Stimulated activated memory B cell treated with anti-CD40 and anti-IgM and Interleukin-4, amounts not matched to agents 10 μg/mL and 1 μg/mL and 100 μg/mL, for 72 hours (primary cell): ENCODE measurements at places on chromosomes 2 and 18.

GRCh38 chr2:2588777-2589176, 257.7 kb upstream of the MYT1L start:
- no peak for ATAC-seq

- no peak for ATAC-seq
Measured at GRCh38 chr2:168471163-168471475, 15.0 kb downstream of the CERS6 start.

GRCh38 chr2:216348756-216349308, 23.5 kb downstream of the MARCHF4 start:
- ATAC-seq, result no peak

DNA sequence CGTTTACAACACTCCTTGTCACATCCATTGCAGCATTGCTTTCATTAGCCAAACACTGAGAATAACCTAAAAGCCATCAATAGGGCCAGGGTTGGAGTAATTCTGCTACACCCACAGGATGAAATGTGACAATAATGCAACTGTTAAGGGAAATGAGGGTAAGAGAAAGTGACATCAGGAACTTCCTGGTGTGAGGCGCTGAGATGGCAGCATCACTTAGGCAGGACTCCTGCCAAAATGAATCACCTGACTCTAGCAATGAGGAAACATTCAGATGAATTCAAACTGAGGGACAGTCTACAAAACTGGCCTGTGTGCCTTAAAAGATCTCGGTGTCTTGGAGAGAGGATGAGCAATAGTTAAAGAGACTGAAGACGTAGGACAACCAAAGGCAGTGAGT, 115.6 kb upstream of the AGAP1 start:
- ATAC-seq, result no peak

DNA sequence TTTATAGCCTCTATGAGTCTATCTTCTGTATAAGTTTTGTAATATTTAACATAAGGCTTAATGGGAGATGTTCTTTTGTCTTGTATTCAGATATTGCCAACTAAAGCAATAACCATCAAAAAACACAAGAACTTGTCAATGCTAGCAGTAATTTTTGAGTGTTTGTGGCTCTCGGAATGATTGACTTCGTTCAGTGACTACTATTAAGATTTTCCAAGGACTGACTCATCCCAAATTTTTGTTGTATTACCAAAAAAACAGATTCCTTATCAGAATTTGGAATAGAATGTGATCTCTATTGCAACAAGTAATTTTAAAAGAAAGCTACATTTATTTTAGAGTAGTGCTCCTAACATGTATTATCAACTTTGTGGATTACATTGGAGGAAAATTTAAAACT, 8.1 kb downstream of the NABP1 start:
- ATAC-seq, result no peak

- peak; percentile 66 for ATAC-seq
Measured at GRCh38 chr2:198296665-198297308, 492.4 kb downstream of the PLCL1 start.

DNA sequence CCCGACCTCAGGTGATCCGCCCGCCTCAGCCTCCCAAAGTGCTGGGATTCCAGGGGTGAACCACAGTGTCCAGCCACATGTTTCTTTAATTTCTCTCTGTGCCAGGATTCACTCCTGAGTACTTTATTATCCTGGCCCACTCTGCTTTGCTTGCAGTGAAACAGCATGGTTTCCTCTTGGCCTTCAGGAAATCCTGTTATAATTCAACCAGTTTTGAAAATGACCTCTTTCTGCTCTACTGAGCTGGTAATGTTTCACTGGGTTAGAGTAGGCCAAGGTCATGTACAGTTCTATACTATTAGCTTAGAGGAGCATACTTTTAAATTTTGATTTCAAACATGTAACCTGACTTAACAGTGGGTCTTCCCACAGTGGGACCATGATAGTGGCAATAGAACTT, 90.6 kb upstream of the PELI1 start:
- ATAC-seq, result no peak

GRCh38 chr18:12334863-12335262, 26.8 kb downstream of the TUBB6 start:
- ATAC-seq, result no peak

DNA sequence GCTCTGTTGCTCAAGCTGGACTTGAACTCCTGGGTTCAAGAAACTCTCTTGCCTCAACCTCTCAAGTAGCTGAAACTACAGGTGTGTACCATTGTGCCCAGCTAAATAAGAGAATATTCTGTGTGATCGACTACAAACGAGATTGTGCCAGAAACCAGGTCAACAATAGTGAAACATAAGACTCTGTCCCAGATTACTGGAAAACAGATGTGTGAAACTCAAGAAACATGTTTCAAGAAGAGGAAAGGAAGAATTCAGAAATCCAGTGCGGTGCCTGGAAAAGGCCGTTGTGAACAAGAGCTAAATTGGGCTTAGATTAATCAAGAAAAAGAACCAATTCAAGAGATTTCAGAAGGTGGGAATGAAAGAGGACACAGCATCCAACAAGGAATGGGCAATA, 23.4 kb upstream of the STAT1 start:
- ATAC-seq, result no peak

- ATAC-seq, result no peak
Measured at GRCh38 chr18:57909620-57910019, 106.5 kb upstream of the ATP8B1 start.

DNA sequence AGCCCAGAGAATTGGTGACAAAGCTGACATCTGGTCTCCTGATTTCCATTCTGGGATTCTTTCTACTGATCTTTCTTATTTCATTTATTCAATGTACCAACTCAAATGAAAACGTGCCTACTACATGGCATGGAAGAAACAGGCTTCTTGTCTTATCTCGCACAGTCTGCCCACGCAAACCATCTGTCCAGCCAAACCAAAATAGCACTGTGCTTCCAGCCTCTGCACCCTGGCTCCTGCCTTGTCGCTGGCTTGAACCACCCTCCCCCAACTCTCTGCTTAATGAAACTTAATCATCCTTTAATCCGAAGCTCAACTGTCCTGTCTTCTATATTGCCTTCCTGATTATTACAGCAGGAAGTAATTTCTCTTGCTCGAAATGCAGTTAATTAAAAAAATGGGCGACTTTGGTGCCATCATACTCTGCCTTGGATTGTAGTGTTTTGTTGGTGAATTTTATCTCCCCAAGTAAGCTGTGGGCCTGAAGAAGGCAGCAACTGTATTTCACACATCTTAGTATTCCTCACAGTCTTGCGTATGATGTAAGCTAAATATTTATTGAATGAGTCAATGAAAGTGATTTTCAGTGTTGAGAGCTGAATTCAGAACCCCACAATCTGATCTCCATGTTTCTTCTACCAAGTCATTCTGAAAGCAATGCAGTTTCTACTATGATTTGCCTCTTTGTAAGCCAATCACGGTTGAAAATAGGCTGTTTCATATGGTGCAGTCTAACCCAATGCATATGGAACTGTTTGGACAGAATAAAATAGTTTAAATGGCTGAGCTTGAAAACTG, 190.8 kb downstream of the TMEM247 start:
- ATAC-seq, result no peak

DNA sequence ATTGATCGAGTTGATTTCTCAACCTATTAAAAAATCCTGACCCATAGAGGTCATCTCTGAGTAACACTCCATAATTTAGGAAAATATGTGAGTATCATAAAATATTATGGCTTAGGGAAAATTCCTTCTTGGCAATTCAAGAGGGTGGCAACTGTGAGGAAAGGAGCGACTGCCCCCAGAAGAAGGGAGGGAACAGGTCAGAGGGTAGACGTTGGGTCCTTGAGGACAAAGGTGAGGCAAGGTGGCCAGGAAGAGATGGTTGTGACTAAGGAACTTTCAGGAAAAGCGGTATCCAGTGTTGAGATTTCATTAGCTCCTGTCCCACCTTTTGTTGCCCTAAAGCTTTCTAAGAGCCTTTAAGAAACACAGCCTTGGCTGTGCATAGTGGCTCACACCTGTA, 10.5 kb upstream of the AGAP1 start:
- no peak for ATAC-seq

DNA sequence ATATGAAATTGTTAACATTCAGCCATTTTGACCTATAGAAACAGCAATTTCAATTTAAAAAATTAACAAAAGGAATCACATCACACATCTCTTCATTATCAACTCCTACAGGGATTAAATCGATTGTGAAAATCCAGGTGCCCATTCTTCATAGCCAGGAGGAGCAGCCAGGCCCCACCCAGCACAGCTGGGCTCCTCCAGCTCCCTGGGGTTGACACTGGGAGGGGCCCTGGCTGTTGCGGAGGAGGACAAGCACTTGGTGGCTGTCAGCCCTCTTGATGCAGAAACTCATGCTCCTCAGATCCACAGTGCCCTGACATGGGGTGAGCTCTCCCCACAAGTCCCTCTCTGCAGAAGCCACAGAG, 99.8 kb downstream of the FAM210A start:
- ATAC-seq, result no peak

GRCh38 chr2:45575881-45576280, 35.2 kb downstream of the SRBD1 start:
- ATAC-seq, result no peak

DNA sequence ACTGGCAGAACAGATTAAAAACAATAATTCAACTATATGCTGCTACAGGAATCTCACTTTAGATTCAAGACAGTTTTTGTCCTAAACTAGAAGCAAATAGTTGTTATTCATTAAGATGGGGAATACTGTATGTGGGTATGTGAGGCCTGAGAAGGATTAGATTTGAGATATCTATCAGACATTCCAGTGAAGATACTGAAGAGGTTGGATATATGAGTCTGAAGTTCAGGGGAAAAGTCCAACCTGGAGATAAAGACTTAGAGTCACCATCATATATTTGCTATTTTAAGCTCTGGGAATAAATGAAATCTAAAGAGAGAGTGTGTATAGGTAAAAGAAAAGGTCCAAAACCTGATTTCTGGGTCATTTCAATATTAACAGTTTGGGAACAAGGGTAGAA, 96.2 kb upstream of the RBBP8 start:
- no peak for ATAC-seq

DNA sequence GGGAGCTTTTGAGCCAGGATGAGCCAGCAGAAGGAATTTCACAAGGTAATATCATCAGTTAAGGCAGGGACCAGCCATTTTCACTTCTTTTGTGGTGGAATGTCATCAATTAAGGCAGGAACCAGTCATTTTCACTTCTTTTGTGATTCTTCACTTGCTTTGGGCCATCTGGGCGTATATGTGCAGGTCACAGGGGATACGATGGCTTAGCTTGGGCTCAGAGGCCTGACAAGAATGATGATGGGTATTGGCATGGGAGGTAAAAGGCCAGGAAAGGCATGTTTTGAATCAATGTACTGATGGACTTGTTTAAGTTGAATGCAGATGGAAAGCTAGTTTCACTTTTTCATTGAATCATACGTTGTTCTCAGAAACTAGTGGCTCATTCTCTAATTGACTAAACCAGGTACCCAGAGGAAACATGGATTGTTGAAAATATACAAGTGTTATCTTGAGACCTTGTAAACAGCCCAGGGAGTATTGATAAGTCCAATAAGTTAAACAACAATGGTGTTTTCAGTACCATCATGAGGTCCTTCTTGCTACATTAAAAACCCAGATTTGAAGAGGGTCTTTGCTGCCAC, 1672.5 kb upstream of the DDX18 start:
- no peak for ATAC-seq

DNA sequence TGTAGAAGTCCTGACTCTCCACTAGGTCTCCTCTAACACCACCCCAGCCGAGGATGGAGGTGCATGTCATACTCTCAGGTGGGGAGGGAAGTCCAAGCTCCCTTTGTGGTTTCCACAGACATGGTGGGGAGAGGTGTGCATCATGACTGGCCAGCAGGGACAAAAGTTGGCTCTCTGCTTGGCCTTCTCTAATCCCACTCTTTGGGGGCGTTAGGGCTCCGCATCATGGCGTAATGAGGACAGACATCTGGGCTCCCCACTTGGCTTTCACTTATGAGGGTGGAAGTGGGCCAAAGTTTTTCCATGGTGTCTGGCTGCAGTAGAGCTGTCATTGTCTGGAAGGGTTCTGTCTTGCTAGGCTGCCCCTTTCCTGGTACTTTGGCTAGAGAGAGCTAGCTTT, 80.7 kb upstream of the DAPL1 start:
- no peak for ATAC-seq

DNA sequence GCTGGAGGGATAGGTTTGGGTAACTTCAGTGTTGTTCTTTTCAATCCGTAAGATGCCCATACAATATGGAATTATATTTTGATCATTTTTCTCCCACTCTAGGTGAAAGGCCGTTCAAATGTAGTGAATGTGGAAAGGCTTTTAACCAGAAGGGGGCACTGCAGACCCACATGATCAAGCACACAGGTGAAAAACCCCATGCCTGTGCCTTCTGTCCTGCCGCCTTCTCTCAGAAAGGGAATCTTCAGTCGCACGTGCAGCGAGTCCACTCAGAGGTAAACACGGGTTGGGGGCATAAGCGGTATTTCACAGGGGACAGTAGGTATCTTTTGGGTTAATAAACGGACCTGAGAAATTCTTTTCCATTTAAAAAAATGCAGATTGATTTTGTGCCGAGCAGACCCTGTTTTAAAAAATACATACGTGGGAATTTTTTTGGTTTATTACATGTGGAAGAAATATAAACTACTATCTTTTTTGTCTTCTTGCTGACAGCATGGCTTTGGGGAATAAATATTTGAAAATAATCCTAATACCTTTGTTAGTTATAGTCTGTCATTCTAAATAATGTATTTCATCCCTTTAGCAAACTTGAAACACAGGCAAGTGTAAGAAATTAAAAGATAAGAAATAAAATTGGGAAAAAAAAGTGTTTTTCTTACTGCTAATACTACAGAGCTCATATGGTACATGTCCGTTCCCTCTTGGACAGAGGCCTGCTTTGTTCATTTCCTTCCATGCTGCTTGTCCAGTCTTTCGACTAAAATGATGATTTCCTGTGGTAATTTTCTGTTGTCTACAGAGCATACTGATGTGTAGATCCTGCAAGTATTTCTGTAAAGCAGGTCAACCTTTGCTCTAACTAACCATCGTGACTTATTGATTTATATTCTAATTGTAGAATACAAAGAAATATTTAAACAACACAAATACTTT, 53.3 kb downstream of the ZNF236 start:
- no peak for ATAC-seq

- peak; percentile 49 for ATAC-seq
Measured at GRCh38 chr18:24014986-24015638, 558 bp downstream of the TTC39C start.

GRCh38 chr2:173229086-173229485, 125.6 kb upstream of the CDCA7 start:
- ATAC-seq, result no peak

GRCh38 chr2:235937087-235937486, 231.1 kb downstream of the GBX2 start:
- no peak for ATAC-seq

DNA sequence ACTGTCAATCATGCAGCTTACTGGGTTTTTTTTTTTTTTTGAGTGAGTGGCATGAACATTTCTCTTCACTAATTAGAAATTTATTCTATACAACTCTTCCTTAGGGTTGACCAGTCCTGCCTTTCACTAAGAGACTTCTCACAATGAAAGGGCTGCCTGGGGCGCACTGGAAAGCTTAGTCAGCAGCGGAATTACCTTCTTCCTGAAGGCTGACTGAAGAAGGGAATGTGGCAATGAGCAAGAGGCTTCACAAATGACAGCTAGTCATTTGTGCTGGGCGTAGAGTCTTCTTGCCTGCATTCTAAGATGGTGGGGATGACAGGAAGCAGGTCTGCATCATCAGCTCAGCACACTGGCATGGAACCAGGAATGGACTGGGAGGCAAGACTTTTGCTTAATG, 15.6 kb upstream of the SCN3A start:
- no peak for ATAC-seq

- ATAC-seq, result no peak
Measured at GRCh38 chr18:36813824-36814223, 15.0 kb downstream of the TPGS2 start.

GRCh38 chr2:18830962-18831361, 241.6 kb upstream of the NT5C1B start:
- no peak for ATAC-seq
